ENCODE measurements at places on chromosomes 12 and 14.

GRCh38 chr14:37437490-37437889 lies 157.6 kb downstream of the FOXA1 start:
- DNase-seq: no peak

DNA sequence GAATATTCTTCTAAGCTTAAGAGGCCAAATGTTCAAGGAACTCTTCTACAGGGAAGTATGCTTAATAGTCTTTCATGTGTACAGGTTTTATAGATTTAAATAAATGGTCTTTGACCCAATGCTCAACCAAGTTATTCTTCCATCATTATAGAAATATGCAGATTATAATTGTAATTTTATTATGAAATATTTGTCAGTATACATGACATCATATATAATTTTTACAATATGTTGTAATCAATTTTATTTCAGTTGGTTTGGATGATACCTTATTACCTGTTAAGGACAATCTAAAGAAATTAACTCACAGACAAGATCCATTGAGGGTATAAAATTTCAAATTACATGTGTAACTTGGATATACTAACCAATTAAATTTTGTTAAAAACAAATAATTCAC lies 1278.3 kb downstream of the SLC16A7 start:
- no peak for DNase-seq

DNA sequence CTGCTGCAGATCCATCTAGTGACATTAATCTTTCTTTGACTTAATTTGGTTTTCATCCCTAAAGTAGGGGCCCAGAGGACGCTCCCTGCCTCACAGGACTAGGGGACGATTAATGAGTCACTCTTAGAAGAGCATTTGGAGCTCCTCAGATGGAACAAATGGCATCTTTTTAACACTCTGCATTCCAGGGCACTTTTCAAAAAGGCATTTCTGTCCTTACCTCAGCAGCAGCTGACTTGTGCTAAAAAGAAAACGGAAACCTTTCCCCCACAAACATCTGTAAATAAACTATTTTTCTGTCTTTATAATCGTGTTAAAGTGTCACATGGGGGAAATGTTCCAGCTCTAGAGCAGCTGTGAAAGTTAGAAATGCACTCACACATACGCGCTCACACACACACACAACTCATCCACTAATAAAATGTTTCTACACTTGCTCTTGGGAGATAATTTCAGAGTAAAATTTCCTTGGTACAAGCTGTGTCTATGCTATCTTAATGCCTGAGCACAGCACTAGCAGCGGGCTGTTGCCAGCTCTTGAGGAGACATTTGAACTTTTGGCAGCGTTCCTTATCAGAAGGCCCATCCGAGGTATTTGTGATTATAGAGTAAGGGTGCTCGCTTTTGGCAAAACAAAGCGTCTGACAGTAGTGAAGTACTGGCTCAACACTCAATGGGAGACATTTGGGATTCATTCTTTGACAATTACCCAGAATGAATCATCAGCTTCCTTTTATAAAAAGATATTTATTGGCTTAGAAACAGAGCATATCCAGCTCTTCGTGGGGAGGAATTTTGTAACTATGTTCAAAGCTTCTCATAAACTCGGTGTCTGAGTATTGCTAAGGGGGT lies 141.3 kb downstream of the PLXNC1 start:
- DNase-seq: no peak

DNA sequence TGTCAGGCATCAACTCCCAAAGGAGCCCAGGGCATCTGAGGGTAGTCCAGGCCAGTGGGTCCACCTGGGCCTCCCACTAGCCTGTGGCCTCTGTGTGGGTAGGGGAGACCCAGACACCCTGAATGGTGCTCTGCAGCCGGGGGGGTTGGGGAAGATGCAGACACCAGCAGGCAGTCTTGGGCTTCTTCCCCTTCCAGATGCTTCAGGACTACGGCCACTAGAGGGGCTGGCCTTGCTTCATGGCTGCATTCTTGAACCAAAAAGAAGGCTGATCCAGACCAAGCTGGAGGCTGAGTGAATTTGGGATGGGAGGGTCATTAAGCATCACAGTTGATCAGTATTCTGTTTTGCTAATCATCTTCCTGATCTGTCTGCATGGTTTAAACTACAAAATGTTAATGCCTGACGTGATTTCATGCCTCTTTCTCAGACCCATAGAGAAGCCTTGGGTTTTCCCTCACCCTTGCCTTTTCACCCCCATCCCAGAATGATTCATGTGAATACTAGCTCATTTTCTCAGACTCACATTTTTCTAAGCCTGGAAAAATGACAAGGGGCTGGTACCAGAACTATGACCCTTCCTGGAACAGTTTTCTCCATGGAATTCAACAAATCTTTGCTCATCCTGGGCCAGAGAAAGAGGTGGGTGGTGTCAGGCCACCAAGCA lies 134.2 kb downstream of the NTF3 start:
- no peak for DNase-seq

DNA sequence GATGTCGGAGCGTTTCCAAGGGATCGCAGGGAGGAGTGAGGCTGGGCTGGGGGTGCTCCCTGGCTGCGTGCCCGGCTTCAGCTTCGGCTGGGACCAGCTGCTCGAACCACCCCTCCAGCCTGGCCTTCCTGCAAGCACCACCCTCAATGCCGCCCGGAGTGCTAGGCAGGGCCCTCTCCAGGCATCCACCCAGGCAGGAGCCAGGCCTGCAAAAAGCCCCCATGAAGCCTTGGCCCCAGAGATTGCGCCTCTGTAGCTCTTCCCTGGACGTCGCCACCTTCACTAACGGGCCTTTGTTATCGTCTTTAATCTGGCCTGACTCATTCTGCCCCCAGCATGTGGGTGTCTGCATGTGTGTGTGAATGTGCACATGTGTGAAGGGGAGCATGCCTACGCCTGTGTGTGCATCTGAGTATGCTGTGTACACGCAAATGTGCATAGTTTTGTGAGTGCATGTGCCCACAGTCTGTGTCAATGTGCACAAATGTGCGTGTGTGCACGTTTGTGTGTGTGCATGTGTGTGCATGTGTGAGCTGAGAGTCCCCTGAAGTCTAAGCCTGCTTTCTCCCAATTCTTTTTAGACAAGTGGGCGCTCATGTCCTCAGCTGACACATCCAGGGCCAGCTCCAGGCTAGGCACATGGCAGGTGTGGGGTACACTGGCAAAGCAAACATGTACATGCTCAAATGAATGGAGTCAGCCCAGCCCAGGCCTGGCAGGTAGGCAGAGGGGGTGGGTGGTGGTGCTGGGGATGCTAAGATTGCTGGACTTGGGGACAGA lies 195.4 kb upstream of the C14orf180 start:
- DNase-seq: no peak

DNA sequence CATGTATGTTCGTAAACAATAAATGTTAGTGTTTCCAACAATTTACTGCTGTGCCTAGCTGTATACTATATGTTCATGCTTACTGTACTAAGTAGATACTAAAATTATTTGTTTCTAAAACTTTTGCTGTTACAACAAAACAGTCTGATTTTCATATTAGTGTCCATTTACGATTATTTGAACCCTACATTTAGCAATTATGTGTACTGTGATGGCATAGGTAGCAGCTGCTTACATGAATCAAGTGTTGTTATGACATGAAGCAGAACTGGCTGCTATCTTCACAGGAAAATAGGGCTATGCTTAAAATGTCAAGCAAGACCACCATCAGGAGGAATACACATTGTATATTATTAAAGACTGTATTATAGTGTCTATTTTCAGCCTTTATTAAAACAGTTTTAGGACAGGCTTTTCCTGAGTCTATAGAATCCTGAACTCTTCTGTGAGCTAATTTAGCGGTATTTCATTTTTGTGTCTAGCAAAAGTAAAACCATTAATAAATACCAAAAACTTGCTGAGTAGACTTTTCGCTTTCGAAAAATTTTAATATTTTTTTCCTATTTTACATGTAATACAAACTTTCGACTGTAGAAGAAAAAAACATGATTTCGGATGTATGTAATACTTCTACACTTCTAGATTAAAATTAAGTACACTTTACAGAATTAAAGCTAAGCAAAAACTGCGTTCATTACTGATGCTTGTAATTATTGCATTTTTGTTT lies 1.1 kb upstream of the WDR89 start:
- no peak for DNase-seq

DNA sequence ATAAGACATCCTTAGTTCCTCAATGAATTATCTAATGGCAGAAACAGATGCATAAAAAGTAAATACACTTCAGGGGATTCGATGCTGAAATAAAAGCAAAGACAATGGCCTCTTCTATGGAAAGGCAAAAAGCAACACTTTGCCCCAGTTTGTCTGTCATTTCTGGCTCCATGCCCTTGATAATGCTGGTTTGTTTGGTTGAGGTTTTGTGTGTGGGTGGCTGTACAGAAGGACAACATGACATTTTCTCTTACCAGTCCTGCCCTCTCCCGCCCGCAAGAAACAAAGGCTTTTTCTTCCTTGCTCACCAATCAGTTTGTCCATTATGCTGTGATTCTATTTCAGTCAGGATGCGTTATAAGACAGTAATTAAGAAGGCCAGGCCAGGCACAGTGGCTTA lies 18.1 kb upstream of the WDR89 start:
- DNase-seq: no peak
